Caudate nucleus (tissue), 63 donors: ENCODE measurements at places on chromosomes 2 and 18.
A peak's percentile ranks its signal among the peaks of the same experiment; 100 is the strongest.

DNA sequence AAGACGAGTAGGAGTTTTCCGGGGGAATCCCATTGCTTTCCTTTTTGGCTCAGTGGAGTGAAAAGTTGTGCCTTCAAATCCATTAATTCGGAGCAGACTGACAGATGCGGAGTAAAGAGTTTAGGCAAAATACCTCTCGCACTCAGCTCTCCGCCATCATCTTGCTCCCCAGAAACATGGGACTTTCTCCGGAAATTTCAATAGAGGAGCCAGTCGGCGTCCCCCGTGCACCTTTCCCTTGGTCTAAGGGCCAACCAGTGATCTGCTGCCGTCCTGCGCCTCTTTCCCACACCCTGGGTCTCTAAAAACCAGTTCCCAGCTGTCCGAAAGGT lies 318 bp downstream of the TYW5 start:
- no peak for DNase-seq

DNA sequence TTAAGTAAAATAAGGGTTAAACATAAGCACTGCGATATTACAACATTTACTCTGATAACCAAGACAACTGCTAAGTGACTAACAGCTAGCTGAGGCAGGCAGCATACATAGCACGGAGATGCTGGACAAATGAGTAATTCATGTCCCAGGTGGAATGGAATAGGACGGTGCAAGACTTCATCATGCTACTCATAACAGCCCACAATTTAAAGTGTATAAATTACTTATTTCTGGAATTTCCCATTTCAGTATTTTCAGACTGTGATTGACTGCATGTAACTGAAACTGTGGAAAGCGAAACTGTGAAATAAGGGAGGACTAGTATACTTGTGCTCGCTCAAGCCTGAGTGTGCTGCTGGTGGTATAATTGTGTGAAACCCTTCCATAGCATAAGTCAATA lies 12.9 kb downstream of the IER3IP1 start:
- DNase-seq, result no peak

GRCh38 chr18:21291106-21291505 lies 49.1 kb downstream of the GREB1L start:
- DNase-seq, result no peak

DNA sequence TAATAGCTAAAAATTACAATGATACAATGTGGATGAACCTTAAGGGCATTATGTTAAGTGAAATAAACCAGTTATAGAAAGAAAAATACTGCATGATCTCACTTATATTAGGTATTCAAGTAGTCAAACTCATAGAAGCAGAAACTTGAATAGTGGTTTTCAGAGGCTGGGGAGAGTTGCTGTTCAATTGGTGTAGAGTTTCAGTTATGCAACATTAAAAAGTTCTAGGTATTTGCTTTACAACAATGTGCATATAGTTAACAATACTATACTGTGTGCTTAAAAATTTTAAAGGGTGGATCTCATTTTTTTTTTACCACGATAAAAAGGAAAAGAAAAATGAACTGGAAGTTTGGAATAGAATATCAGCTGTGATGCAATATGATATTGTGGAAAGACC lies 479.1 kb downstream of the SPAG16 start:
- DNase-seq, result no peak

DNA sequence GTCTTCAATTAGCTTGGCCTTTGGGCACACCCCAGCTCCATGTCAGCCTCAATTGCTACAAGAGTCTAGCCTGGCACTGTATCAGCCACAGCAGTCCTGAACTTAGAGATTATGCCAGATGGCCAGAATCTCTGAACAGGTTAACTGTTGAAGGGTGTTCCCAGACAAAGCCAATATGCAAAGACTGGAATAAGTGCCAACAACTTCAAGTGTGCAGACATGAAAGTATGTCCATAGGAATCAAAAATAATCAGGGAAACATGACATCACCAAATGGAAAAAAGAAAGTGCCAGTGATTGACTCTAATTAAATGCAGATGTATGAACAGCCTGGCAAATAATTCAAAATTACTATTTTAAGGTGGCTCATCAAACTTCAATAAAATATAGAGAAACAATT lies 98.5 kb upstream of the DOCK10 start:
- no peak for DNase-seq

DNA sequence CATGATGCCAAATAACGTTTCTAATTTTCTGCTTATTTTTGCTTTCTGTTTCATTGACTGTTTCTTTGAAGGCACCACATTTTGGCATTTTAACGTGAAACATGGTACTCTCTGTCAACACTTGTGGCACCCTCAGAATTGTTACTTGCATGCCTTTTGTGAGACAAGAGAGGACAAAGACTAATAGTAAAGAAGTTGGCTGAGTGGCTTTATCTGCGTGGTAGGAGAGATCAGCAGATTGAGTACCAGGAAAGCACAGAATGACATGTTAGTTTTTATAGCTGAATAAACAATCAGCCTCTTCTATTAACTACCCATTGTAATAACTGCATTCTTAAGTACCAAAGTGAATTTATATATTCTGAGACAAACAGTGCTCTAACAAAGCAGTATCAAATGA lies 8.6 kb downstream of the ZNF638 start:
- no peak for DNase-seq

DNA sequence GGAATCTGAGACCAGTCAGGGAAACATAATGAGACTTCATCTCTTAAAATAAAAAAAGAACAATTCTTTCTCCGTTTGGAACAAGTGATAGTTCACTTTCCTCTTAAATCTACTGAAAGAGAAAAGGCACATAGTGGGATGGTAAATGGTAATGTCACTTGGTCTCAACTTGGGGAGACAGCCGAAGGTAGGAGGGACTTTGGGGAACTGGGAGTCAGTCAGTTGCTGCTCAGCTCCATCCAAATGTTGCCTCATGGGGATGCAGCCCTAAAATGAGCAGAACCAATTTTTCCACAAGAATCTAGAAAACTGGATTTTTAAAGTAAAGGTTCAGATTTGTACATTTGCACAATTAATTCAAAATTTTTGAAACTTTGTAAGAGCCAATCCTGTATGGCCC lies 19.2 kb downstream of the RASGRP3 start:
- no peak for DNase-seq

DNA sequence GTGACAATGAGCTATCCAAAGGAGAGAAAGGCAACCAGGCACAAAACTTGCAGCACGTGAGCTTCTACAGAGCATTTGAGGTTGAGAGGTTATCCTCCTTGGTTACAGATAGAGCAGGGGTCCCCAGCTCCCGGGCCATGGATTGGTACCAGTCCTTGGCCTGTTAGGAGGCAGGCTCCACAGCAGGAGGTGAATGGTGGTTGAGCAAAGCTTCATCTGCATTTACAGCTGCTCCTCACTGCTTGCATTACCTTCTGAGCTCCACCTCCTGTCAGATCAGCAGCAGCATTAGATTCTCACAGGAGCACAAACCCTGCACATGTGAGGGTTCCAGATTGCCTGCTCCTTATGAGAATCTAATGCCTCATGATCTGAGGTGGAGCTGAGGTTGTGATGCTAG lies 57.8 kb upstream of the ST8SIA3 start:
- no peak for DNase-seq

- DNase-seq, result no peak
Measured at GRCh38 chr18:46711444-46711863, 45.4 kb downstream of the ST8SIA5 start.

DNA sequence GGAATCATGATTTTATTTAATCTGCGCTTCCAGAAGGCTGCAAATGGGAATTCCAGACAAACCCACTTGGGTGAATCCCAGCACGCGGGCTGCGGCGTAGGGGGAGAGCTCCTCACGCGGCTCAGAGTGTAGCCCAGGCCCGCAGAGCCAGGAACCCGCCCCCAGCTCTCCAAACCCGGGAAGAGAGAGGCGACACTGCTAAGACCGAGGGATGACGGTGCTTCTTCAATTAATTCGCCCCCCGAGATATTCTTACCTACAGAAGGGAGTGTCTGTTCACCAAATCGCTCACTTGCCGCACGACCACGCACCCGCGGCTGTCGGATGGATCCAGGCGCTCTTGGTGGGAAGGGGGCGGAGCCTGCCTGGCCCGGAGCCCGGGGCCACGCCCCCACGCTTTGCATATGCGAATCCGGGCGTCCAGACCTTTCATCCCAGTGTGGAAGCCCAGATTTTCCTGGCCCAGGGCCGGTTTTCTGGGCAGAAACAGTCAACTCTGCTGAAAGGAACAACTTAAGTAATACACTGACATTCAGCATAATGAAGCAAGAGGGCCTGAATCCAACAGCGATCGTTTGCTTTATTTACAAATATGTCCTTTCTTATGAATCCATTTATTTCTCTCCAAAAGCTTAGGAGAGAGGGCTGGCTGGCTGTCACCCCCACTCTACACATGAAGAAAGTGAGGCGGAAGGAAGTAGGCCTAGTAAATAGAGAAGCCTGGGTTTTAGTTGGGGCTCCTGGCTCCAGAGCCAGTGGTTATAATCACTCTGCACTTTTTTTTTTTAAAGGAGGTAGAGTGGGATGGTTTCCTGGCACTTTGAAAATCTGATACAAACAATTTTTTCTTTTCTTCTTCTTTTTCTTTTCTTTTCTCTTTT lies at the start of gene SLC19A3:
Gene SLC19A3 (minus strand): TSS at position 342 of the 881 bp plus-strand sequence. CDS start 15,710 bp downstream, outside the sequence.
- peak; percentile 23 for DNase-seq

DNA sequence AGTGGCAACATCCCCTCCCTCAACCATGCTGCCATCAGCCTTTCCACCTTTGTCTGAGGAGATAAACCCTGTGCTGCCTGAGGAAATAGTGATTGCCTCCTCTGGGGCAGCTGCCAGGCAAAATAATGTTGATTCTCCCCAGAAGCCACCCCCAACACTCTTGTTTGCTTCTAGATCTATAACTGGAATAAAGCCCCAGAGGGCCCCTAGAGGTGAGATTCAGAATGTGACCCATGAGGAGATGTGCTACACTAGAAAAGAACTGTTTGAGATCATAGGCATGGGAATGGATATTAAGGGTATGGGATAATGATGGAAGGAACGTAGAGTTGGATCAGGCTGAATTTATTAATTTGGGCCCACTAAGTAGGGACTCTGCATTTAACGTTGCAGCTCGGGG lies 116.3 kb upstream of the RMP24 start:
- DNase-seq, result no peak

DNA sequence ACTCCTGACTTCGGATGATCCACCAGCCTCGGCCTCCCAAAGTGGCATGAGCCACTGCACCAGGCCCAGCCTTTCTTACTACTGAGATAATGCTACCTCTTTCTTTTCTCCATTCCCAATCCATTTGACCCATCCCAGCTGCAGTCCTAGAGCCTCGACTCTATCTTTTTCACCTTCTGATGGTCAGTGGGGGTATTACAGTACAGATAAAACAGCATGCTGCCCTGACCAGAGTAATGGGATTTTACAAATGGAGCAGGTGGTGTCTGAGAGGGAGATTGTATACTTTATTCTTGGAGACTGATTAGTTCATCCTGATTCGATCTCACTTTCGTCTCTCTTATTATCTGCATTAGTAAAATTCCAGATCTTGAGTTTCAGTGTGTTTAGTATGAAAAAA lies 238.6 kb upstream of the TNP1 start:
- DNase-seq, result no peak

GRCh38 chr2:204072443-204073324 lies 136.1 kb downstream of the ICOS start:
- DNase-seq, result no peak

DNA sequence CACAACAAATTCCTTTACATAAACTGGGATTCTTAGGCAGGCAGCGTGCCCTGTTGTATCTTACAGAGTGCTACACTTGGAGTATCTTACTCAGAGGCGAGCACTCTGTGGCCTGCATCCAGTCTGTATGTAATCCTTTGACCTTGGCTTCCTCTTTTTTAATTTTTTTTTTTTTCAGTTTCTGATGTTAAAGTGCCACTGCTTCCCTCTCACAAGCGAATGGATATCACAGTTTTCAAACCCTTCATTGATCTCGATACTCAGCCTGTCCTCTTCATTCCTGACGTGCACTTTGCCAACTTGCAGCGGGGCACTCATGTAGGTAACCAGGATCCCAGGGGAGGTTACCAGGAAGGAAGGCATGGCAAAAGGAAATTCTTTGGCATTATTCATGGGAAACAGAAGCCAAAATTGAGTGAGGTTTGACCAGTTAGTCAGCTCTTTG lies 40.4 kb downstream of the GRHL1 start:
- DNase-seq, result no peak

- DNase-seq, result no peak
Measured at GRCh38 chr2:238167761-238168160, 9.0 kb downstream of the ERFE start.

- DNase-seq, result no peak
Measured at GRCh38 chr2:35298493-35298892, 1057.1 kb upstream of the CRIM1 start.

DNA sequence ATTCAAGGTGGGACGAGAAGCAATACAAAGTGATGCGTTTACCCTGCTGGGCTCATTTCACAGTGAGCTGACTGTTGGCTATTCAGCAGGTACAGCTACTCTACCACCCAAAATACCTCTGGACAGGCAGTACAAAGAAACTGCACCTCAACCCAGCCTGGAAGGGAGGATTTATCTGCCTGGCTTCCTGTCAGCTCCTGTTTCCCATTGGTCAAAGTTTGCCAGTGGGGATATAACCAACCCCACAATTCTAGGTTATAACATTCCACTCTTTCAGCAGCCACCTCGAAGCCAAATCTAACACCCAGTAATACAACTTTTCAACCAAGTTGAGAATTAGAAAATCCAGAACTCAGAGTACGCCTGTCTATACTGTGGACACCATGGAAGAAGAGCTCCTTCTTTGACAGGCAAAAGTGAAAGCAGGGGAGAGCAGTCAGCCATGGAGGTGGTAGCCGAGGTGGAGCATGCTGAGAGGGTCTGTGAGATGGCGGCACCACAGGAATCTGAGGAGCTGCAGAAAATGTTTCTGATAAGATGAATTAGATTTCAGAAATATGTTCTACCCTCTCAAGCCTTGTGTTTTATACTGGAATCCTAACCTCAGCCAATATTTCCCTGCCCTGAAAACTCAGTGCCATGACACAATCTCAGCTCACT lies 10.8 kb downstream of the DUSP19 start:
- no peak for DNase-seq

DNA sequence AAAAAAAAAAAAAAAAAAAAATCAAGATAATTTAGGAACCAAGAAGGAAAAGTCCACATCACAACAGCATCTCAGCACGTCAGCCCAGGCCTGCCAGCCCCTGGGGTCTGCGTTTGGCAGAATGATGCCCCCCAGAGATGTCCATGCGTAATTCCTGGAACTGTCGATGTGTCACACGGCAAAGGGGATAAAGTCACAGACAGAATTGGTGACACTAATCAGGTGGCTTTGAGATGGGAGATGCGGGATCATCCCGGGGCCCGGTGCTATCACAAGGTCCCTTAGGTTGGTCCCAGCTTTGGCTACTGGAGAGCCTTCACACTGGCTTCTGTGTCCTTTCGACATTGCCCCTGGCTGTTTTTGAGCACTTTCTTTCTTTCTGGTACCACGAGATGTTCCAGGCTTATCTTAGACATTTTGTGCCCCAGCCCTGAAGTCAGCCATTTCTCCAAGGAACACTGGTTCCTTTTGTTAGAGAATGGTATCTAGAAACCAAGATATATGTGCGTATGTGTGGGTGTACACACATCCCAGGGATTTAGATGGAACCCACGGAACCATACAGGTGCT lies 20.7 kb downstream of the RAMP1 start:
- no peak for DNase-seq

- no peak for DNase-seq
Measured at GRCh38 chr2:122055521-122055931, 300.1 kb downstream of the TSN start.
